CD4-positive, alpha-beta T cell treated with Interleukin-2 at 100 ng/mL for 4 hours (primary cell): ENCODE measurements at places on chromosomes 16 and 17.

GRCh38 chr16:56519459-56520250 is at the start of gene BBS2:
BBS2 (minus strand) TSS chr16:56520024; CDS start chr16:56519862, 162 bp downstream.
- peak; percentile 93 for DNase-seq

DNA sequence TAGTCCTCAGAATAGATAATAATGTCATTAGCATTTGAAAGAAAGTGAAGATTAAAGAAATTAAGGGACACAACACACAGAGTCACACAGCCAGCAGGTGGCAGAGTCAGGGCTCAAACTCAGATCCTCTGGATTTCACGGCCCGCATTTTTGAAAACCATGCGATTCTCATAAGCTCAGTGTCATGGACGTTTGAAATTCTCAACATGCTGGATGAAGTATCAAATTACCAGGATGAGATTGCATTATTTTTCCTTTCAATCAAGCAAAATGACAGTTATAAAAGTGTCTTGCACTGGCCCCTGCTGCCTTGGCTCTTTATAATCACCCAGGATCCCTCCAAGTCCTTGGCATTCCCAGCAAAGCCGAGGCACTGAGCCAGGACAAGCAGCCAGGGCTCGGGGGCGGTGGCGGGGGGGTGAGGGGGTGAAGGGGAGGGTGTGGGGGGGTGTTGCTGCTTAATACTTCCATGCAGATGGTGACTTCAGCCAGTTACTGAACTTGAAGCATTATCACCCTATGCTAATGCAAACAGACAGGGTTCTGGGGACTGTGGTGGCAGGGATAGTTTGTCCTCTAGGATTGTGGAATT is 6.6 kb upstream of the BMERB1 start:
- DNase-seq: peak; percentile 47

DNA sequence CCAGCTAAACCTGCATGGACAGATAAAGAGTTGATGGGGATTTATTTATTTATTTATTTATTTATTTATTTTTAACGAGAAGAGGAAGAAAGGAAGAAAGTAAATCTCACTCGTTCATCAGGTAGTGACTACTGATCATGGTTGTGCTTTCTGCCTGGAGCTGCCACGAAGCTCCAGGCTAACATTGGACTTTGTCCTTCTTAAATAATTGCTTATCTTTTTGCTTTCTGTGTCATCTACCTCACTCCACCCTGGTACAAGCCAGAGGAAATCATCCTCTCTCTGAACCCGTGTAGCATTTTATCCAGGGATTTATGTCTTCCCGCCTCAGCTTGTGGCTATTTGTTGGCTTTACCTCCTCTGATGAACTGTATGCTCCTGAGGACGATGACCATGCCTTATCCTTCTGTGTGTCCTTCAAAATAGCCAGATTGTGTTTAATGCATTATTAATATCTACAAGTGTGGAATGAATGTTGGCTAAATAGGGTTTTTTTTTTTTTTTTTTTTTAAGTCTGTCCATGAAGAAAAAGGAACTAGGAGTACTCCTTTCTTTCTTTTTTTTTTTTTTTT is 8.0 kb upstream of the SLC12A3 start:
- no peak for DNase-seq

DNA sequence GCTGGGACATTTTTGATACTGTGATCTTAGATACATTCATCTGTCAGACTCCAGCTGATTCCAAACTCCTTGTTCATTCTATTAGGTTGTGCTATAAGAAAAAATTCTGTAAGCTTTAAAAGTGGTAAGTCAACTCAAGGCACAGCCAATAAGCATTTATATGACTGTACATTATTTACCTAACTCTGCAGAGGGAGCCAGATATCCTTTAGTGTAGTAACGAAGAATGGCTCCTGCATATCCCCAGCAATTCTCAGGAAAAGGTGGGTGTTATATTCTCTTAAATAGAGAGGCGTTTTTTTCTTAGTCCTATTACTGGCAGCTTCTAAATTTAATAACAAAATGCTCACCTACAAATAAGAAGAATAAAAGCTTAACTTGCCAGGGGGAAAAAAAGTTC is 374.3 kb upstream of the GOT2 start:
- no peak for DNase-seq

- DNase-seq: no peak
Measured at GRCh38 chr16:85901773-85902365, 2.9 kb downstream of the IRF8 start.

- DNase-seq: no peak
Measured at GRCh38 chr17:54324813-54325212, 502.1 kb downstream of the KIF2B start.

- no peak for DNase-seq
Measured at GRCh38 chr17:2551928-2552327, 40.2 kb upstream of the METTL16 start.

DNA sequence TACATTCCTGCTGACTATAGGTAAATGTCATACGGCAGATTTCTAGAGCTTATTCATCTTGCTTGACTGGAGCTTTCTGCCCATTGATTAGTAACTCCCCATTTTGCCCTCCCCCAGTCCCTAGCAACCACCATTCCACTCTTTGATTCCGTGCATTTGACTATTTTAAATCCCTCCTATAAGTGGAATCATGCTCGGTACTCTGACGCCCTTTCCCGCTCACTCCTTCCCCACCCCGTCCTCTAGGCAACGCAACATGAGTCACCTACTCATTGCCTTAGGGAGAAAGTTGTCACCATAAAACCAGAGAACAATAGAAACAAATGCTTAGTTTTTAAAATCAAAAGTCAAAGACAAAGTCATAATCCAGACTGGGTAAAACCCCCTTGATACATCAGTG is 45.5 kb upstream of the RBBP6 start:
- DNase-seq: no peak

DNA sequence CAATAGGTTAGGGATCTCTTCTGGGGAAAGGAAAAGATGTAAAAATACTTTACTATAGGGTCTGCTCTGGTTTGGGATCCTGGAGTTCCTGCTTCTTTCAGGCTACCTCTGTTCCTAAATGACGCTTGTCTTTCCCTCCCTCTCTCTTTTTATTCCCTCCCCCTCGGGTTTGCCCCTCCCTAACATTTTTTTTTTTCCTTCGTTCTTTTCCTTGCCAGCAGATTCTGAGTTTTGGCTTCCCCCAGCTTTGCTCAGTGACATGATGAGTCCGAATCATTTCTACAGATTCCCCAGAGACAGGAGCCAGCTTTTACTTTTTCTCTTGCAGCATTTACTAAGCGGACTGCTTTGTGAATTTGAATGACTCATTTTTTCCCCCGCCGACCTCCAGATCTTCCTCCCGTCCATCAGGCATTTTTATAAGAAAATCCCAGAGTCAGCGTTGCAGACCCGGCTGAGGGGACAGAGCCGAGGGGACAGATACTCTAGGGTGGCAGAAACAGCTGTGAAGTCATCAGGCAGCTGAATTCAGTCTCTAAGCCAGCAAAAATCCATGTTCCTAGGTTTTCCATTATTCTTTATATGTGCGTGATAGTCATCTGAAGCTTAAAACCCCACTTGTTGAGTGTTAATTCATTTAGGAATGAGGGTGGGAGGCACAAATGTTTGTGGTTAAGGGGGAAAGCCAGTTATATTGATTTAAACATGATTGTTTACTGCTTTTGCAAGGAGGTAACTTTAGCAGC is at the start of gene TMEM100:
TSS of gene TMEM100 (minus strand) at position 123 of the 746 bp plus-strand sequence. CDS start 1,794 bp downstream, outside the sequence.
- DNase-seq: no peak

DNA sequence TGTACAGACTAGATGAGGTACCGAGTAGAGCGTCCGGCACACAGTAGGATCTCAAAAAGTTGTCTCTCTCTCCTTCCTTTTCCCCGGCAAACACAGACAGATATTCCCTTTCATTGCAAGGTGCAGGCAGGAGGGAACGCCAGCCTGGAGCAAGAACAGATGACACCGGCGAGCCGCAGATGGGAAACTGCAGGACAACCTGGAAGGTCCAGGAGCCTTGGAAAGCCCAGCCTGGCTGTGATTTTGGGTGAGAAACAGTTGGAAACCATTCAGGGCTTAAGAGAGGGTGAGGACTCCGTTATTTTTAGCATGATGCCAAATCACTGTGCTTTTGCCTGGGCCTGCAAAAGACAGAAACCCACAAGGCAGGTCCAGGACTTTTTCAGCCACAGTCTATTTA is 7.3 kb downstream of the CDH11 start:
- no peak for DNase-seq

DNA sequence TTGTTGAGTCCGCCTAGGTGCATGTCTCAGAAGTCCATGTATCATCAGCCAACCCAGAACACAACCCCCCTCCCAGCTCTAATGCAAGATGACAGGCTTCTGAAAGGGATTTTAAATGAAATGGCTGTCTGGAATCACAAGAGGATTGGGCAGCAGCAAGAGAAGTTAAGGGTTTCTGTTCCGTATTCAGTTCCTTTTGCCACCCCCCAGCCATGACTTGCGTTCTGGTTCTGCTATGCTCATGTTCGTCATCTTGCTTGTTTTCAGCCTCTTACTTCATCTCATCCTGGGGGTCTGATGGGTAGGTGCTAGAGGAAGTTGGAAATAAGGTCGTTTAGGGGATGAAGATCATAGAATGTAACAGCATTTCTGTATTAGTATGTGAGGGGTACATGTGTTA is 12.0 kb downstream of the MINK1 start:
- no peak for DNase-seq

- peak; percentile 64 for DNase-seq
Measured at GRCh38 chr17:42221886-42222745, 27.8 kb upstream of the GHDC start.

DNA sequence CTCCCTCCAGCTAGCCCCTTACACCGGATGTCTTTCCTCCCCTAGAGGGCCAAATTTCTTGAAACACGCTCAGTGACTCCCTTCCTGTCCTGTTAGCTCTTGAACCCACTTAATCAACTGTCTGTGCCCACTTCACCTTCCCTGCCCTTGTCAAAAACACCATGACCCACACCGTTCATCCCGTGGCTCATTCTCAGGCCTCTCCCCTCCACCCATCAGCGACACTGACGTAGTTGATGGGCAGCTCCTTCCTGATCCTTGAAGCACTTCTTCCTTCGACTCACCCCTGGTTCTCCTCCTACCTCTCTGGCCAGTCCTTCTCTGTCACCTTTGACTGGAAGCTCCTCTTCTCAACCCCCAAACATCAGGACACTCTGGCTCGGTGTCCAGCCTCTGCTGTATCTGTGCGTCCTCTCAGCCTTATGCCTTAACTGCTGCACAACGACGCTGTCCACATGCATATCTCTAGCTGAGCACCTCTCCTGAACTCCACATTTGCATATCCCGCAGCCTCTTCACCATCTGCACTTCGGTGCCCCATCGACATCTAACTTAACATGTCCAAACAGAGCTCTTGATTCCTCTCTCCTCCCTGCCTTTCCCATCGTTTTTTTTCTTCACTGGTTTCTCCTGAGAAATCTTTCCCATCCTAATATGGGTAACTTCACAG is 39.3 kb upstream of the CCDC182 start:
- DNase-seq: no peak

GRCh38 chr16:70390774-70391173 is 44.1 kb downstream of the DDX19A start:
- no peak for DNase-seq

- peak; percentile 25 for DNase-seq
Measured at GRCh38 chr17:18261146-18261515, 669 bp downstream of the MIEF2 start.

GRCh38 chr16:52407778-52408177 is 139.2 kb downstream of the TOX3 start:
- DNase-seq: no peak

- DNase-seq: no peak
Measured at GRCh38 chr16:18829251-18829650, 27.9 kb upstream of the ARL6IP1 start.

- no peak for DNase-seq
Measured at GRCh38 chr17:2008332-2009126, 16.6 kb downstream of the RTN4RL1 start.

- no peak for DNase-seq
Measured at GRCh38 chr17:41724476-41725050, 9.9 kb downstream of the HAP1 start.

DNA sequence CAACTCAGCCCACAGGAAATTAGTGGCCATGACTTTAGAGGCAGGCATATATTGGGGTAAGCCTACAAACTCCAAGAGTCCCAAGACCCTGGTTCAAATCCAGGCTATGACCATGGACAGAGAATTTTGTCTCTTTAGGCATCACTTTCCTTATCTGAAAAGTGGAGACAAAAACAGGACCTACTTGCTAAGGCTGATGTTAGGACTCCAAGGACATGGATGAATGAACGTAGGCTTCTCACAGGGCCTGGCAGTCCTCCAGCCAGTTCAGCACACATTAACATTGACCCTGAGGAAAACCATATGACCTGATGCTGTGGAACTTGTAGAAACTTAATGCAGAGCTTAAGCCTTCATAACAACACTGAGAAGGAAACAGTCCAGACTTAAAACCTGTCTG is 1.4 kb downstream of the FKBP10 start:
- no peak for DNase-seq

- no peak for DNase-seq
Measured at GRCh38 chr17:56694825-56695224, 101.3 kb downstream of the NOG start.

GRCh38 chr16:31420037-31420436 is 8.1 kb downstream of the COX6A2 start:
- DNase-seq: no peak

DNA sequence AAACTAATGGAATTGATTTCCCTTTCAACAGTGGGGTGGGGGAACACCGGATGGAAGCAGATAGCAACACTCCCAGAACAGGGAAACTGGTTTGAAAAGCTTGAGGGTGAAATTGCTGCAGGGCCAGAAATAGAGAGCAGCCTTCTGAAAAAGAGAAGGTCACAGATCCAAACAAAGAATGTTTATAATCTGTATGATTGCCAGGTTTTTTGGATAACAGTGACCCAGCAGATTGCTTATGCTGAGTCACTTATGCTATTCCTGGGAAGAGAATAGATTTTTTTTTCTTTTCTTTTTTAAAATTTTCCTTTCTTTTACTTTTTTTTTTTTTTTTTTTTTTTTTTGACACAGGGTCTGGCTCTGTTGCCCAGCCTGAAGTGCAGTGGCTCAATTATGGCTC is 641.3 kb downstream of the KCNJ2 start:
- DNase-seq: no peak

GRCh38 chr17:13827118-13827517 is 225.4 kb upstream of the HS3ST3A1 start:
- no peak for DNase-seq

- DNase-seq: peak; percentile 18
Measured at GRCh38 chr17:3826191-3826590, 19.9 kb downstream of the NCBP3 start.

GRCh38 chr17:9658593-9659211 is 13.4 kb downstream of the USP43 start:
- DNase-seq: no peak

DNA sequence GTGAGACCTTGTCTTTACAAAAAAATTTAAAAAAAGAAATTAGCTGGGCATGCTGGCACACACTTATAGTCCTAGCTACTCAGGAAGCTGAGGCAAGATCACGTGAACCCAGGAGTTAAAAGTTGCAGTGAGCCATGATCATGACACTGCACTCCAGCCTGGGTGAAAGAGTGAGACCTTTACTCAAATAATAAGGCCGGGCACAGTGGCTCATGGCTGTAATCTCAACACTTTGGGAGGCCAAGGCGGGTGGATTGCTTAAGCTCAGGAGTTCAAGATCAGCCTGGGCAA is 11.5 kb upstream of the RIPOR1 start:
- no peak for DNase-seq

- peak; percentile 52 for DNase-seq
Measured at GRCh38 chr16:29820271-29820701, at the start of gene MVP. MVP (plus strand) TSS chr16:29820462; CDS start chr16:29830550, 10,088 bp downstream.
